ENCODE measurements at places on chromosomes 11 and 22.

GRCh38 chr11:56782167-56782847 lies 33.8 kb upstream of the OR9G4 start:
- DNase-seq = no peak

GRCh38 chr11:14055936-14056335 lies 93.4 kb downstream of the SPON1 start:
- DNase-seq = no peak

DNA sequence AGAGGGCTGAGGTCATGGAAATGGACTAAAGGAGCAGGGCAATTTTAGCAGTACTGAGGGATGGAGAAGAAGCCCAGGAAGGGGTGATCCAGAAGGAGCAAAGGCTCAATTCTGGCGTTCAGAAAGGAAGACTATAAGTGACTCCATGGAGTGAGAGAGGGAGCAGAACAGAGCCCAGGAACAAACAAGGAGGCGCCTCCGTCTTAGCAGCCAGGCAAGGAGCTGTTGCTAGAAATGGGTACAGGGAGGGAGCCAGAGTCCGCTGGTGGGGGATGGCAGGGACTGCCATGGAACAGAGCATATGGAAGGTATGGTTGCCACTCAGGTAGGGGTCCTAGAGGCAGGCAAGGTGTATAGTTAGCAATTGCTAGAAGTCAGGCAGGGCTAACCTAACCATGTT lies 20.5 kb upstream of the STK33 start:
- DNase-seq = no peak

DNA sequence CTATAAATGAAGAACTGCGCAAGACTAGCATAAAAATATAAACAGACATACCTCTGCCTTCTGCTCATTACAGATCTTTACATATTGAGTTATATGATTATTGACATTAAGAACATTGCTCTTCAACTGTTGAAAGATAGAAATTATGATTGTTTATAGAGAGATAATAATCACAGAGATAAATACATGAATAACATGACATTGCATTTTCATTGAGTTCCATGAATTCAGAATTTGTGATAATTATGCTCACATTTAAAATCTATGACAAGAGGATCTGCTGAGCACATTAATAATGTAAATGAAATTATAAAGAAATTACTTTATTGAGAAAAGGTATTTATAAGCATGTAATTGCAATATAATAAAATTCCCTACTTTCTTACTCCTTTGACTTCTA lies 24.8 kb downstream of the KIF18A start:
- no peak for DNase-seq

DNA sequence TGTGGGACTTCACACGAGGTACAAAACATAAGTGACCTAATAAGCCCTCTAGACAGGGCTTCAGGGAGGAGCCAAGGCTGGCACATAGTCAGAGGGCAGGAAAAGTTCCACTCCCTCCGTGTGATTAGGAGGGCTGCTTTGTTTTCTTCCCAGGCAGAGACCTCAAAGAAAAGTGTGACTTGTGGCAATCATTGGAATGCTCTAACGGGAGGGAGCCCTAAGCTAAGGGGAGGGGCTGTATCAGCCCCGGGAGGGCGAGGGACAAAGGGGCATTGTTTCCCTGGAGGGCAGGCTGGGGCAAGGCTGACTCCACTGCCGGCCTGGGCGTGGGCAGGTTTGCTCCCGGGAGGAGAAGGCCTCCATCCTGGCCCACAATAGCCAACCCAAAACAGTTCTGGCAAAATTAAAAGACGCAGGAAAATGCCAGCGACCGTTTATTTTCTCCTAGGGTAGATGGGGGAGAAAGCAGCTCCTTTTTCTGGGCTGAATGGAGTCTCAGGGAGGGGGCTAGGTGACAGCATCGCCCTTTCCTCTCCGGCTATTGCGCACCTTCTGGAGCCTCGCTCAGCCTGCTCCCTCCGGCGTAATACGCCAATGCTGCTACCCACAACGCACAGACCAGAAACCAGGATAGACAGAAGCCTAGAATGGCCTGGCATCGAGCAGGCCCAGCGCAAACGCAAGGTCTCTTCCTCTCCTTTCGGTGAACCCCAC lies 60.2 kb downstream of the ENDOD1 start:
- no peak for DNase-seq

GRCh38 chr11:86523738-86524619 lies 148.4 kb downstream of the ME3 start:
- DNase-seq = peak; percentile 23

DNA sequence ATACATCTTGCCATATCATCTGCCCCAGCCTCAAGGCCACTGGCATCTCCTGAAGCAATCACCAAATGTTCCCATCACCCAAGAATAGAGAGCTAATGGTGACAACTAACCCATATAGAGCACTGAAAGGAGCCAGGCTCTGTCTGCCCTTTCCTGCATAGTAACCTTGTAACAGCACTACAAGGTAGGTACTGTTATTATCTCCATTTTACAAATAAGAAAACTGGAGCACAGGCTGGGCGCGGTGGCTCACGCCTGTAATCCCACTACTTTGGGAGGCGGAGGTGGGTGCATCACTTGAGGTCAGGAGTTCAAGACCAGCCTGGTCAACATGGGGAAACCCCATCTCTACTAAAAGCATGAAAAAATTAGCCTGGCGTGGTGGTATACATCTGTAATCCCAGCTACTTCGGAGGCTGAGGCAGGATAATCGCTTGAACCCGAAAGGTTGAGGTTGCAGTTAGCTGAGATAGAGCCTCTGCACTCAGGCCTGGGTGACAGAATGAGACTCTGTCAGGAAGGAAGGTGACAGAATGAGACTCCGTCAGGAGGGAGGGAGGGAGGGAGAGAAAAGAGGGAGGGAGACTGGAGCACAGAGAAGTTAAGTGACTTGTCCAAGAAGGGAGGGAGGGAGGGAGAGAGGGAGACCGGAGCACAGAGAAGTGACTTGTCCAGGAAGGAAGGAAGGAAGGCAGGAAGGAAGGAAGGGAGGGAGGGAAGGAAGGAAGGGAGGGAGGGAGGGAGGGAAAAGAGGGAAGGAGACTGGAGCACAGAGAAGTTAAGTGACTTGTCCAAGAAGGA lies 2.2 kb downstream of the SLC35F2 start:
- no peak for DNase-seq

DNA sequence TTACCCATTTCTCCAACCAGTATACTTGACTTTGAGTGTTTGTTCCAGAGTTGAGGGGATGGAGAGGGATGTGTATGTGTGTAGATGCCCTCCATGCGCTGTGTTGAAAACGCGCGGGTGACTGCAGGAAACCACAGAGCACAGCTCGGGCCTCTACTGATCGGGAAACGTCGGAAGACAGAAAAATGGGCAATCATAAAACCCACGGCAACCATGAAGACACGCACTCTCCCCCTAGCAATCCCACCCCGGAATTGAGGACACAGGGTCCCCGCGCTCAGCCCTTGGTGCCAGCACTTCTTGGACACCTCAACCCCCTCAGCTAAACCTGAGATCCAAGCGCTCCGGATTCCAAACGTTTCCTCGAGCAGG lies 251 bp upstream of the UQCC3 start:
- no peak for DNase-seq

GRCh38 chr22:28116219-28116673 lies 197.2 kb upstream of the PITPNB start:
- DNase-seq = no peak

GRCh38 chr11:134727204-134727603 lies 315.2 kb upstream of the B3GAT1 start:
- DNase-seq = no peak

DNA sequence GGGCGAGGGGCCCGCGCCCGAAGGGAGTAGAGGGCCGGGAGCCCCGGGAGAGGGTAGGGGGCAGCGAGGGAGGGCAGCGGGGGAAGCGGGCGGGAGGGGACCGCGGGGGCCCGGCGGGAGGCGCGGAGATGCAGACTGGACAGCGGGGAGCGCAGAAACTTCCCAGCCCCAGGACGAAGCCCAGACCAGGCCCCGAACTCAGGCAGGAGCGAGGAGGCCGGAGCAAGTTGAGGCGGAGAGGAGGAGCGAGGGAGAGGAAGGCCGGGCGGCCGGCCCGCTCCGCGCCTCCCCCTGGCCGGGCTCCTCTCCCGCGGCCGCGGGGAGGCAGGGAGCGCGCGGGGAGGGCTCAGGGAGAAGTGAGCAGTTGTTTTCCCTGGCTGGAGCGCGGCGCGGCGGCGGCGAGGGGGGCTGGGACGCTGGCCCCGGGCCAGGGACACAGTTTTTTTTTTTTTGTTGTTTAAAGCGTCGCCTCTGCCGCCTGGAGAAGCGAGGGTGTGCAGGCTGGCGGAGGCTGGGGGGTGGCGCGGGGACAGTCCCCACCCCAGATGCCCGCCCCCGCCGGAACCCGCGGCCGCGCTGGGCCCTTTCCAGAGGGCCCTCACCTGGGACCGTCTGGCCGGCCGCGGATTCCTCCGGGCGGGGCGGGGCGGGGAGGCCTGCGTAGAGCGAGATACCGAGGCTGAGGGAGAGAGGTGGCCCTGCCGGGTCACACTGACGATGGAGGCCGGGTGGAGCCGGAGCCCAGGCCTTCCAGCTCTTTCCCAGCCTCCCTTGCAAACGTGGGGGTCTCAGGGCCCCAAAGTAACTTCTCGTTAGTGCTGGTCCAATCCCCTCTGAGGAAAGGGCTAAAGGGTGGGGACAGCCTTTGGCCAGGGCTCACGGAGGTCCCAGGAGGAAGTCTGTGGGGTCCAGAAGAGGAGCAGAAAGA lies at the start of gene LTBP3:
Gene LTBP3, minus strand, starts transcription at position 358 of the 928 bp plus-strand sequence. CDS start 400 bp downstream, outside the sequence.
- peak; percentile 64 for DNase-seq

DNA sequence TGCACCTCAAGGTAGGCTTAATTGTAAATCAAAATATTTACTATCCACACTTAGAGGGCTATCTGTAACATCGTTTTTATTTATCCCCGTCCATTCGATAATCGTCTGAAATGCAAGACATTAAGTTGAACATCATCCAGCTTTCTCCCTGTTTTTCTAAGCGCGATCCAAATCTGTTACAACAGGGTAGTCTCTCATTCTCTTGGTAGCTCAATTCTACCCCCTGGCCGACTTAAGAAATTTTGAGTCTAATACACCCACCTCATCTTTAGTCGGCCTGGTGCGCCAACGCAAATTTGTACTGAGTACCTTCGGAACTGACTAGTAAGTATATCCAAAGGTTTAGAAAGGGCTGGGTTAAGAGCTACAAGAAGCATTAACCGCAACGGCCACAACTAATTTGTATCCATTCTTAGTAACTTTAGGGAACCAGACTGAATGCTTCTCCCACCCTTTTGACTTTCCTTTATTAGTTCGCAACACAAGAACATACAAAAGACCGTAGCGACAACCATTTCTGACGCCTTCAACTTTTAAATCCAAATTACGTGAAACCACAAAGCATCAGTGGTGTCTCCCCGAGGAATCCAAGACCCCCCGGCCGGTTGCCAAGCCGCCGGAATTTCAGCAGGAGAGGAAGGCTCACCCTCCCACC lies 1.0 kb upstream of the ZNF143 start:
- peak; percentile 52 for DNase-seq

- no peak for DNase-seq
Measured at GRCh38 chr22:38383417-38383816, 66.2 kb upstream of the CSNK1E start.

DNA sequence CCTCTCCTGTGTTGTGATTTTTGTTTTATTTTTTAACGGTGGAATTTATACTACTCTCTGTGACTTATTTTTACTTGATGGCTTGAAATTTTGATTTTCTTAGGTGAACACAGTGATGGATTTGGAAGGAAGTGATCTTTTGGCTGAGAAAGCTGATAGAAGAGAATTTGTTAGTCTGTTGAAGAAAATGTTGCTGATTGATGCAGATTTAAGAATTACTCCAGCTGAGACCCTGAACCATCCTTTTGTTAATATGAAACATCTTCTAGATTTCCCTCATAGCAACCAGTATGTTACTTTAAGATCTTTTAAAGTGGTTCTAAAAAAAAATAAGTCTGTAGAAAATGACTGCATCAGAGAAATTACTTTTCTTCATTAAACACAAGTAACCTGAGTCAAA lies 82.1 kb downstream of the HIPK3 start:
- no peak for DNase-seq

- DNase-seq = no peak
Measured at GRCh38 chr11:20207781-20208621, 47.7 kb upstream of the DBX1 start.
